ENCODE measurements at places on chromosomes 4 and X.

DNA sequence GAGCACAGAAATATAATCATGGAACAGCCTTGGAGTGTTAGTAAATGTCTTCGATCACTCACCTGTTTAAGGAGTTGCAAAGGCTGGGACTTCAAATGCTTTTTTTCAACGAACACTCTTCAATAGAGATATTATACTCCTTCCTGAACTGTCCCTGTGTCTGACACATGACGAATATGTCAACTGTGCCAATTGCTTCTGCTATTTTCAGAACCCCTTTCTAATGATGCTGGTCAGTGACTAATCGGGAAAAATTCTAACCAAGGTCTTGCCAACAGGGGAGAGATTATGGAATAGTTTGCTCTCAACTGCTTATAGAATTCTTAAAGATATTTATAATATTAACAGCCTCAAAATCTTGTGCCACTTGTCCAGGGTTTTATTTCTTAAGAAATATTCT is 8.5 kb upstream of the KLHL34 start:
- no peak for DNase-seq

- no peak for DNase-seq
Measured at GRCh38 chr4:17761062-17761461, 20.4 kb downstream of the FAM184B start.

GRCh38 chr4:184315675-184316359 is 98.1 kb upstream of the ENPP6 start:
- DNase-seq: no peak

DNA sequence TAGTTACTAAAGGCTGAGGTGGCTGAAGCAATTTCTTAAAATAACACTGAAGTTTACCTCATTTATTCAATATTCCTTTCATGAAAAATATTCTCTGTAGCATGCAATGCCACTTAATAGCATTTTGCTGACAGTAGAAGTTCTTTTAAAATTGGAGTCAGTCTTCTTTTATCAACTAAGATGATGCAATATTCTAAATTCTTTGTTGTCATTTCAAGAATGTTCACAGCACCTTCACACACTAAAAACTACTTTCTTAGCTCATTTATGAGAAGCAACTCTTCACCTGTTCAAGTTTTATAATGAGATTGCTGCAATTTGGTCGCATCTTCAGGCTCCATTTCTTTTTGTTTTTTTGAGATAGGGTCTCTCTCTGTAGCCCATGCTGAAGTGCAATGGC is 48.8 kb downstream of the ANAPC10 start:
- DNase-seq: no peak

DNA sequence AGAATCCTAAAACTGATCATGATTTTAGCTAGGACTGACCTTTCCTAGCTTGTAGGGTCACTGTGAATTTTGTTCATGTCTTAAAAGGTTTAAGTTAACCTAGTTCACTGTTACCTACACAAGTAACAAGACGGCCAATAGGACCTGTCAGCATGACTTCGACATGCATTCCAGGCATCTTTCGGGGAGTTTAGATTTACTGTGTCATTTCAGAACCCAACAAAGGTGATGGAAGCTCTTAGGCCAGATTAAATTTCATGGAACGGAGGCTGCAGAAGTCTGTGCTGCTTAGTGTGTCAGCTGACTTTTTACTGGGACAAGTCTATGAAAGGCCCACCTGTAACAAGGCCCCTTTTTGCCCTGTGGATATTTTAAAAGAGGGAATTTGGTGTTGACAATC is 93.1 kb downstream of the GATB start:
- DNase-seq: no peak

GRCh38 chrX:149013081-149013480 is 492.0 kb downstream of the IDS start:
- DNase-seq: no peak

DNA sequence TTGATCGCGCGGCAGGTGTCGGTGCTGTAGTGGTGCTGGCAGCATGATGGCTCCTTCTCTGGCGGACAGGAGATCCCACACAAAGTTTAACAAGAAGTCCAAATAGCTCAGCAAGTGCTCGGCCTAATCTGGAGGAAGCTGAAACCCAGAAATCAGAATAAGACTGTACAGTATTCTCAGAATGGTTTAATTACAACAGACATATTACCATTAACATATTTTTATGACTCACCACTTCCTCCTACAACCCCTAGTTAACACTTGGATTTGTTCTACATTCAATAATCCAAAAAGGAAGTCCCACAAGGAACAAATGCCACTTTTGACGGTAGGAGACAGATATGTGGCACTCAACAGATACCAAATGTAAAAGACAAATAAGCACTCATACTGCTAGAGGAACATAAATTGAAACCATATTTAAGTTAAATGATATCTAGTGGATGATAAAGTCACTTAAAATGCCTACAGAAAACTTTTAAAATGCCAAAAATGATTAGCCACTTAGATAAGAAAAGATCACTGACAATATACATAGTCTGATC is 91.2 kb downstream of the HUWE1 start:
- DNase-seq: no peak

- no peak for DNase-seq
Measured at GRCh38 chr4:89100853-89101252, 10.5 kb upstream of the TIGD2 start.

DNA sequence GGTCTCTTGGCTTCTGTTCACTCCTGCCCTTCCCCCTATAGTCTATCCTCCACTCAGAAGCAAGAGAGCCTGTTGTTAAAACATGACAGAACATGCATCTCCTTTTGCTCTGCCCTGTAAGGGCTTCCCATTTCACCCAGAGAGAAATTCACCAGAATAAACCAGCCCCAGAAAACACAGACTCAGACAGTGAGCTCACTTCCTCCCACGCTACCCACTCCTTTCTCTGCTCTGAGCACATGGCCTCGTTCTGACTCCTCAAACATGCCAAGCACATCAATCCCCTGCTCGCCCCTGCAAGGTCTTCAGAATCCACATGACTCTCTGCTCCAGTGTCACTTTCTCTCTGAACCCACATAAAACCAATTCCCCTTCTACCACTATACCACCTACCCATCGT is 50.4 kb downstream of the MID1 start:
- DNase-seq: no peak

DNA sequence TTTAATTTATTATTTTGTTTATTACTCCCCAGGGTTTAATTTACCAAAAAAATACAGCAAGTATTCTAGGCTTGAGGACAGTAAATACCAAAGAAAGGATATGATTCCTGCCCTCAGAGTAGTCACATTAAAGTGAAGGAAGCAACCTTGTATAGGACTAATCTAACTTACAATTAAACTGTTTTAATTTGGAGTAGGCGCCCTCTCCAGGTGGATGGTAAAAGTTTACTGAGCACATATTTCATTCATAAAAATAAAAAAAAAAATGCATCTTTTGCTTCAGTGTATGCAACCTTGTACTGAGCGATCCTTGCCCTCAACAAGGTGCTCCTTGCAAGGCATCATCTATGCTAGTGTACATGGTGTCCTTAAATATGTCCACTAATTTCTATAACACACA is 72.0 kb upstream of the MAGEB16 start:
- DNase-seq: no peak

DNA sequence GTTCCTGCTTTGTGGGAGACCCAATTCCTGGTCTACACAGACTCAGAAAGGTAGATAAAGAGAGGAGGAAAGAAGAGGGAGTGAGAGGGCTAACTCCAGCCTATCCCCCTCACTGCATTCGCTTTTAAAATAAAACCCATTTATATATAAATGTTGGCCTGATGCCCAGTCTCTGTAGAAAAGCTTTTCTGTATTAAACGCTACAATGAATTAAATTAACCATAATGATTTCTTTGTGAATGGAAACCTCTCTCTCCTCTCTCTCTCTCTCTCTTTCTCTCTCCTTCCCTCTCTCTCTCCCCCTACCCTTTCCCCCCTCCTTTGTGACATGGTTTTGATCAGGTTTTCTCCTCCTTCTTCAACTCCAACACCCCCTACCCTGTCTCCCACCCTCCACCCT is 34.8 kb downstream of the PJA1 start:
- no peak for DNase-seq

DNA sequence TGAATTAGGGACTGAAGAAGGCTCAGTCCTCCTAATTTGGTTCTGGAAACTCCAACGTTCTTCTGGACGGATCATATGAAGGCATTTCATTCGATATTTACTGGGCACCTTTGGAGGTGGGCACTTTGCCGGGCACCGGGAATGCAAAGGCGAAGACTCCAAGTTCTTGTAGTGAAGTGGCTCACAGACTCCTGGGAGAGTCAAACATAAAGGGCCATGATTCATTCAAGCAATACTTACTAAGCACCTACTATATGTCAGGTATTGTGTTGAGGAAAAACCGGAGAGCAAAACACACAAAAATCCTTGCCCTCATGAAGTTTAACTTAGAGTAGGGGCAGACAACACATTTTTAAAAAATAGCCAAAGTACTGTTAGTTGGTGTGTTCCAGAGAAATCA is 17.0 kb upstream of the ERCC6L start:
- no peak for DNase-seq

DNA sequence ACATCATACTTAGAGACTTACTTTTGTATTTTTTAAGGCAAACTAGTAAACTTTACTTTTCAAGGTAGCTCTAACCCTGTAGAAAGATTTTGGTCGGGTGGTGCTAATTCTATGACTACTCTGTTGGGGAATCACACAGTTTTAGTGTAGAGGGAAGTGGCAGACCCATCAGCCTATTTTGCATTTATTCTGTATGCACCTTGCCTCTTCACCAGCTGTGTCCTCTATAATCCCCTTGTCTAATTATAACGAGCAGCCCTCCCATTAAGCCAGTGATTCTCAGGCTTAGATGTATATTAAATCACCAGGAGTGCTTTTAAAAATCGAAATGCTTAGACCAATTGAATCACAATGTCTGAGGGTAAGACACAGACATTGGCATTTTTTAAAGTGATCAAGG is 78.1 kb downstream of the GALNT7 start:
- no peak for DNase-seq

GRCh38 chr4:128565565-128566186 is 243.8 kb upstream of the JADE1 start:
- DNase-seq: no peak

DNA sequence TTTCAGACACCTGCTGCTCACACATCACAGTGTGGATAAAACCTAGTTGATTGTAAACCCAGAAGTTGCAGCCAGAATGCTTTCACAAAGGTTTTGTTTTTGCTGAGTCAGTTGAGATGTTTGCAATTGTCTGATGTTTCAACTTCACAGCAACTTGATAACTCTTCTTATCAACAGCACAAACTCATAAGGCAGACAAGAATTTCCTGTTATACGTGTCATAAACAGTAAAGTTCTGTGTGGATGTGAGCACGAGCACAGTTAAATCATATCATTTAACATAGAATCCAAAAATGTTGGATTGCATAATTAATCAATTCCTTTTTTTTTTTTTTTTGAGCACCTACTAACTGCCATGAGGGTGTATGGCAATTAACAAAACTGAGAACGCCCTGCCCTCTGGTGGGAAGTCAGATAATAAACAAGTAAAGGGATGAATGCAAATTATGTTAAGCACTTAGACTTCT is 512.2 kb downstream of the PDHA2 start:
- DNase-seq: no peak

- no peak for DNase-seq
Measured at GRCh38 chrX:132774010-132774714, 184.3 kb downstream of the HS6ST2 start.

DNA sequence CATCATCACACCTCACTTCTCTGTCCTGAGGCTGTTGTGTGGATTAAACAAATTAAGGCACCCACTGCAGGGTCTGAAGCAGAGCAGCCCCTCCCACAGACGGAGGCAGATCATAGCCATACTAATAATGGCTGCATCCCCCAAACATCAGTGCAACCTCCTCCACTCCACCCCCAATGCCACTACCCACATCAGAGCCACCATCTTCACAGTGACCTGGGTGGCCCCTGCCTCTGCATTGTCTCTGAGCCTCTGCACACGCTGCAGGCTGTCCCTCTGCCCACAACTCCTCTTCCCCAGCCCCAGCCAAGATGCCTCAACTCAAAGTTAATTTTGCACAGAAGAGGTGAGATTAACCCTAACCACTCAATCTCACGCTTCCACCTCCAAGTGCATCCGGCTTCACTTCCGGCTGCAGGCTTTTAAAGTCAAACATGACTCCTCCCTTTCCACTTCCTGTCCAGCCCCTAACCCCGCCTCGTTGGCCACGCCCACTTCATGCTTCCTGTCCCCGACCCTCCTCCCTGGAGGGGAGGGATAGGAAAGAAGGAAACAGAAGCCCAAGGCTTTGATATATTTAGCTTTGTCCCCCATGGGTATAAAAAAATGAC is 22.7 kb downstream of the JAKMIP1 start:
- no peak for DNase-seq

DNA sequence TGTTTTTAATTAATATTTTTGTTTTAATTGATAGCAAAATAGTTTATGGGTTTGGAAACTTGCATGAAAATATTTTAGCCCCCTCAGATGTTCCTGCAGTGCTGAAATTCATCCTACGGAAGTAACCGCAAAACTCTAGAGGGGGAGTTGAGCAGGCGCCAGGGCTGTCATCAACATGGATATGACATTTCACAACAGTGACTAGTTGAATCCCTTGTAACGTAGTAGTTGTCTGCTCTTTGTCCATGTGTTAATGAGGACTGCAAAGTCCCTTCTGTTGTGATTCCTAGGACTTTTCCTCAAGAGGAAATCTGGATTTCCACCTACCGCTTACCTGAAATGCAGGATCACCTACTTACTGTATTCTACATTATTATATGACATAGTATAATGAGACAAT is 40.4 kb downstream of the MAP7D3 start:
- no peak for DNase-seq

GRCh38 chrX:74906417-74906816 is 18.8 kb downstream of the NEXMIF start:
- no peak for DNase-seq

DNA sequence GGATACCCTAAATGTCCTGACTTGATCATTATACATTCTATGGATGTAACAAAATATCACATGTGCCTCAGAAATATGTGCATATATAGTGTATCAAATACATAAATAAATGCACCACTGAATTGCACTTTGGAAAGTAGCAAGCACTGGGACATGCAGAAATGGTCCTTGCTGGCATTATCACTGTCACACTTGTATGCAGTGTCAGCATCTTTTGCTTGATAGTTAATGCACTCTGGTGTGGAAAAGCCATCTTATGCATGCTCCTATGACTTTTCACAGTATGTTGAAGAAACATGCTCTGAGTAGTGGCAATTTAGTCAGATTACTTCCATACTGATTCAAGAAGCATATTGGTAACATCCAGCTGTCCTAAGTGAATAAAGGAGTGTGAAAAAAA is 27.5 kb upstream of the REPS2 start:
- DNase-seq: no peak

- no peak for DNase-seq
Measured at GRCh38 chr4:105551965-105552746, at the start of gene ARHGEF38. ARHGEF38 (plus strand) TSS chr4:105552620; CDS start chr4:105552766, 146 bp downstream.

DNA sequence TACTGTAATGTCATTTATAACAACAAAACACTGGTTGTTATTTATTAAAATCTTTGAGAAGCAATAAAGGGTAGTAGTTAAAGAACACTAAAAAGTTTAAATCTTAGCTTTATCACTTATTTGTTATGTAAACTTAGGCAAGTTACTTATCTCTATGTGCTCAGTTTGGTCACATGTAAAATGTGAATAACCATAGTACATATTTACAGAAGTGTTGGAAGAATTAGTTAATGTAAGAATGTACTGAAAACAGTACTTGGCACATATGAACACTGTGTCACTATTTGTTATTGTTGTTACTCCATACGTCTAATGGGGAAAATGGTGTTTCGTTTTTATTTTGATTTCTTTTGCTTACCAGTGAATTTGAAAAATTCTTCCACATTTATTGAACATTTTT is 9.1 kb downstream of the NEK1 start:
- no peak for DNase-seq

Measured in stimulated activated CD8-positive, alpha-beta memory T cell treated with anti-CD3 and anti-CD28 coated beads, Interleukin-2, amount 100 ng/mL, for 48 hours (primary cell).